ENCODE measurements at places on chromosomes 2 and 18.

GRCh38 chr2:69390471-69390870 is 3.4 kb upstream of the GFPT1 start:
- no peak for DNase-seq

GRCh38 chr2:235870515-235870914 is 297.7 kb downstream of the GBX2 start:
- DNase-seq, result no peak

- no peak for DNase-seq
These were observed 8.6 kb upstream of the EMX1 start for GRCh38 chr2:72908741-72909140.

DNA sequence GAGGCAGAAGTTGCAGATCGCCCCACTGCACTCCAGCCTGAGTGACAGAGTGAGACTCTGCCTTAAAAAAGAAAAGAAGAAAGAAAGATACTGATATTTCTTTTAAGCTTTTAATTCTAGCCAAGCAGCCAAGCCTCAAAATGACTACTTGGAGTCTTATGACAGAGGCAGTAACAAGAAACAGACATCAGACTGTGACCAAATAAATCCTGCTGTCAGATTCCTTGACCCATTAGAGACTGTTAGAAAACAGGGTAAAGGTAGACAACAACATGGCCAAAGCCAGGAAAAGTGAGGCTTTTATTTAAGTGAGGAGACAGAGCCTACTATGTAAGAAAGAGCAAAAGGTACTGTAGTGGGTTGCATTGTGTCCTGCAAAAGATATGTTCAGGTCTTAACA is 83.4 kb upstream of the NARS1 start:
- no peak for DNase-seq

- no peak for DNase-seq
These were observed 341.1 kb downstream of the BCL11A start for GRCh38 chr2:60212181-60212945.

- DNase-seq, result no peak
These were observed 195.2 kb downstream of the GLI2 start for GRCh38 chr2:120930864-120931263.

DNA sequence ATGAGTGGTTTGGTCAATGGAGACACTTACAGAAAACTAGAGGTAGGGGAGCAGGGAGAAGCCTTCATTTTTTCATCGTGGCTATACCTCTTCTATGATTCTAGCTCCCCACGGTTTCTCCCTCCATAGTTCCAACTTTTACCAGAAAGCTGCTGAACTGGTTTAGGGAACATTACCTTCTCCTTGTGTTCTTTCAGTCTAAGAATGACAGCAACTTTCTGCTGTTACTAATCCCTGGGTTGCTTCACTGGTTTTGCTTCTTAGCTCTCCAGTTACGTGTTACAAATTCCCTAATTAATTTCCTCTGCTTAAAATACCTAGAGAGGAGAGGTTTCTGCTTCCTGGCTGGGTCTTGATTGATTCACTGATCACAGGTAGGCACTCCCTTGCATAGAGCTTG is 499.9 kb downstream of the SLC4A3 start:
- no peak for DNase-seq

GRCh38 chr2:238730001-238730669 is 117.8 kb upstream of the TWIST2 start:
- DNase-seq, result no peak

GRCh38 chr18:1124495-1124894 is 219.8 kb downstream of the ADCYAP1 start:
- DNase-seq, result no peak

DNA sequence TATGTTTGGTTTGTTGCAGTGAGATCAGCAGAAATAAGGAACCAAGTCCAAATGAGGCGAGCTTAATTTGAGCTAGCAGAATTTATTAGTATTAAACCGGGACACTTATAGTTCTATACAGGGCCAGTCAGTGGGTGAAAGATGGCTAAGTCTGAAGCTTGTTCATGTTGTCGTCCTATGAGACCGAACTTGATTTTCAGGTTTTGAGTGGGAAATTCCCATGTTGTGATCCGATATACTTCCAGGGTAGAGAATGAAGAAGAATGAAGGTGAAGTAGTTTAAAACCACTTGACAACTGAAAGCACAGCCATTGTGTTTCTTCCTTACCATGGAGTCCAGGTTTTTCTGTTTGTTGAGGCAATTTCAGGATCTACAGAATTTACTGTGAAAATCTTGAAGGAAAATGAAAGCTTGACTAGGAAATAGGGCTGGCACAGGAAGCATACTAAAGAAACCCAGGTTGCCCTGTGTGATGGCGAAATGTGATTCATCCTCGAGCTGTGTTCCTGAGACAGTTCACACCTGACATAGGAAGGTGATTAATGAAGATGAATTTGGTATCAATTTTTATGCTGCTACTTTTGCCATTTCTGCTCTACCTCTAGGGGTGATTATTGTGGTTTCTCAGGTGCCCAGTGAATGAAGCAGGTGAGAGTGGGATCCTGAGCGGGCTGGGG is 37.6 kb upstream of the MGAT5 start:
- peak; percentile 18 for DNase-seq

GRCh38 chr2:234204480-234204879 is 154.0 kb downstream of the SPP2 start:
- no peak for DNase-seq

DNA sequence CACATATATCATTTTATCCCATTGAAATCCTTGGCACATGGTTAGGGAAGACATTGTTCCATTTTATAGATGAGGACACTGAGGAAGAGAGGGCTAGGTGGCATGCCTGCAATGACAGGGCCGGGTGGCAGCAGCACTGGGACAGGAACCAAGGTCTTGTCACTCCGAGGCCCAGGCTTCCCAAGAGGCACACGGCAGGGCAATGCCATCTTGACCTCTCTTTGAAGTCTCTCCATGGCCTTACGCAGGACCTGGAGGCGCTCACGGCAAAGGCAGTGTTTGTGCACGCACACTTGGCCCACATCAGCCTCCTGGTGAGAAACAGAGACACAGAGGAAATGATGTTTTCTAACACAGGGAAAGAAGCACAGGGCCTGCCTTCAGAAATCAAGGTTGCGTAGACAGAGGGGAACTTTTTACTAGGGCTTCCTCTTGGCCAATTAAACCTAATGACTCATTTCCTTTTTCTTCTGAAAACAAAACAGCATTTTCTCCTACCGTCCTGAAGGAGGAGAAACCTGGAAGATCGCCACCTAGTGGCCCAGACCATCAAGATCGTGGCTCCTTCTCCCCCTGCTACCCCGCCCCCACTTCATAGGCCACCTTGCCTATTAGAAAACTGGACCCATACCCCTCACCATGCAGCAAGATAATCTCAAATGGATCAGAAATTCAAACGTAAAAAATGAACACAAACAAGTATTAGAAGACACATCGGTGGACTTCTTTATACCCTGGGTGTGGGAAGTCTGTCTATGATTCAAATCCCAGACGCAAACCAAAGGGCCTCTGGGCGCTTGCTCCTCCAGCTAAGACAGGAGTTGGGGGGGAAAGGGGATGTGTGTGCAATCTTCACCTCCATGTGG is 74.6 kb upstream of the SP3 start:
- DNase-seq, result peak; percentile 98

GRCh38 chr2:128178650-128179460 is 87.9 kb downstream of the UGGT1 start:
- peak; percentile 9 for DNase-seq

DNA sequence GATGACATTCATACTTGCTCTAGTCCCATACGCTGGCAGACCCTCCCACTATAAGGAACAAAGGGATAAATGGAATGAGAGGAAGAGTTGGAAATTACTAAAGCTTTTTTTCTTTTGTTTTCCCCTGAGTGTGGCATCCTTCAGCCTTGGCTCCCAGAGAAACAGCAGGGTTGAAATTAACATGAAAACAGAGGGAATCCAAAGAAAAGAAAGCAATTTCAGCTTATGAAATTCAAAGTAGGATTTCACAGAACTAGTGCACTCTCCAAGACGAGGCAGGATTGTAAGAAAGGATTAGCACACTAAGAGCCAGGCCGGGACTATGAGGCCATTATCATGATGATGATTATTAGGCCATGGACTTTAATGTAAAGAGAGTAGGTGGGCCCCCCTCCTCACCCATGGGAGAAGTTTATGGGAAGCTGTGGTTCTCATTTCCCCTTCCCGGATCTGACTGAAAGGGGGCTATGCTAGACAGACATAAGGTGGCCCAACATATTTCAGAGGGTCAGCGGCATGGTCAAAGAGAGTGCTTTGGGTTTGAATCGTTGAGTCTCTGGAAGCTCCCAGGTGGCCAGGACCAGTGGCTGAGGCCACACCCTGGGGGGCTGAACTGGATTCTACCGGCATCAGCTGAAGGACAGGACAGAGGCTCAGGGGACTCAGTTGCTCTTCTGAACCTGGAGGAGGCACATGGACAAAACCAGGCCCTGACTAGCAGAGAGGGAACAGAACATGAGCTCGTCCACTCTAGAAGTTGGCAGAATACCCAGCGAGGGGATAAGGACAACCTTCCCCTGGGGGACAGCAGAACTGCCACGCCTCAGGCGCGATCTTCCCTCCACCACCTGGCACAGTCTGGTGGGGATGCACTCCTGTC is 100.1 kb upstream of the ARL4C start:
- DNase-seq, result no peak

DNA sequence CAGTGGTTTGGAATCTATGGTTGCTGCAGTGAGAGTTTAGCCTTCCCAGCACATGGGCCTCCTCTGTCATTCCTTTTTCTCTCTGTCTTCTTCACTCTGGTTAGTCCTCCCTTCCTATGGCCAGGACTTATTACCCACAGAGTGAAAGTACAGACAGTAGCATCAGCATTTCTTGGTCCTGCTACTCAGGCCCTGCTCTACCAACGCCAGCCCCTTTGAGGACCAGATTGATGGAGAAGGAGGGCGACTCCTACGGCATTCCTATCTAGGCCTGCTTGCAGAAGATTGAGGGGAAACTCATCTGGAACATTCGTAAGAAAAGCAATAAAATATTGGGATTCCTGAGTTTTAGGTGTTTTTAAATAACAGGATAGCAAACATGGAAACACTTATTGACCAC is 43.5 kb downstream of the BMP10 start:
- no peak for DNase-seq

- no peak for DNase-seq
These were observed 184.7 kb downstream of the GFPT1 start for GRCh38 chr2:69202327-69202726.

DNA sequence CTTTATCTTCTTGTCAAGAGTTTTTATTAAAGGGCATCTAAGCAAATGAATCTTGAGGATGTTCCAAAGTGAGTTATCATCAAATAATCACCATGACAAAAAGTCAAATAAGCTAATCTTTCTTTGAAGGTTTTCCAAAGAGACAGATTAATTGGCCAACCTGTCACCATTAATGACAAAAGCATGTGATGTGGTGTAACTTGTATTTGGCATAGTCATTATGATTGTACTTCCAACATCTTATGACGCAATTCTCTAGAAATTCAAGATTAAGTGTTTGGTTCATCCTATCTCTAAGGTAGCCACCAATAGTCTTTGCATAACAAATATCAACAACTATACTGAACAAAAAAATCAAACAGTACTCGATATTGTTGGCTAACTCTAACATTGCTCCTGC is 28.6 kb downstream of the RBMS1 start:
- DNase-seq, result no peak

DNA sequence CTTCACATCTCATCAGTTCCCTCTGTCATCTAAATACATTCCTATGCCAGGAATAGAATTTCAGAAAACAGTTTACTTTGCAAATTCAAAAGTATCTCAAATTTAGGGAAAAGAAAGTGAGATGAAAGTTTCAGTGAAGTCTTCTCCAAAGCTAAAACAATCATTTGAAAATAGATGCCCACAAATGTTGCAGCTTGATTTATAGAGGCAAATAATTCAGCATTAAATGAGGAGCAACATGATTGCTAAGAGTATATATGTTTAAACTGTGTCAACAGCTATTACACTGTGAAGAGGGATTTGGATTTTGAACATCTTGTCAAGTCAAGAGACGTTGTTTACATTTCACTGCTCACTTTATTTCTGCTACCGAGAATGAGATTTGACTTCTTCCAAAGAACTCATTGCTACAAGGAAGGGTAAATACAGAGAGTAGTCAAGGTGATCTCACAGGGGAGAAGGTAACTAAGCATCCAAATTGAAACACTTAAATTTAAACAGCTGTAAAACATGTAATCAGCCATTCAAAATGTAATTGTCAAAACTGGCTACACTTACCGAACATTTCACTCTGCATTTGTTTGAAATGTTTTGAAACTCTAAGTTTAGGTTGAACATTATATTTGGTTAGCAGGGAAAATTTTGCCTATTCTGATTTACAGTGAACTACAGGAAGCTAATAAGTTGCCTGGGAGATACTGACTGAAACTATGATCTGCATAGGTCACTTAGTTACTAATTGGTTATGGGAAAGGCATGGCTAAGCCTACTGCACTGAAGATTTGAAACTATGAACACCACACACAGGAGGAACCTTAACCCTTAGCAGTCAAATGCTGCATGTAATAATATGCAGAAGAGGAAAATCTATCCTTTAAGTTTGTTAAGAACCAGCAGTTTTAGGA is 33.2 kb upstream of the GALNT3 start:
- peak; percentile 30 for DNase-seq

DNA sequence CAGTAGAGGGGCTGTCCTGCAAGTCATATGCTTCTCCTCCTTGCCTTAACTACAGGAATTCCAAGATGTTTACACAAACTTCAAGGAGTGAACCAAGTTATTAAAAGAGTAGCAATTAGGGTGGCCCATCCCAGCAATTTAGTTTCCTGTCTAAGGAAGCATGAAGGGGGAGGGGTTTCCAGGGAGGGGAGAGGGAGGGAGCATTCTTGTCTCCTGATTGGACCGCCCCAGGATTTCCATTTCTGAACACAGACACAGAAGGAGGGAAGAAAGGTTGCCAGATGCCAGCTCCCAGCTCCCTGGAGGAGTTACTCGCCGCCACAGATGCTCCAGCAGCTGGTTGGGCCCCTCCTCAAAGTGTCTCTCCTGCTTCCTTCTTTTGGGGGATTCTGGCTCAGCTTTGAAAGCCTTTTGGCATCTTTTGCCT is 107.6 kb downstream of the TRIB2 start:
- DNase-seq, result no peak

DNA sequence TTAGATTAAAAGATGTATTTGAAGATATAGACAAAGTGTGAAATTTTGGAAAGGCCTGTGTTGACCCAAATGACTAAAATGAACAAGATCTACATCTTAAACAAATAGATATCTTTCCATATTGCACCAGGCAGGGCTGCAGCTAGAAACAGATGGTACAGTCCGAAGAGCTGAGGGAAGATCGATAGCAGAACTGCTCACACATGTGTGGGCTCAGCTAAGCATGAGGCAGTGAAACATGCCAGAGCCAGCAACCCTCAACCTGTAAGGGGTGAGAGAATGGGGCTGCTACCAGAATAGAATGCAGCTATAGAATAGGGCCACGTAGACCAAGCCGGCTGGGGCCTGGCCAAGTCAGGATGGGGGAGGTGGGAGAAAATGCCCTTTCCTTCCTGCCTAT is 87.8 kb downstream of the SLC5A7 start:
- DNase-seq, result no peak

GRCh38 chr2:151777487-151777886 is 43.2 kb upstream of the NEB start:
- DNase-seq, result peak; percentile 2

- DNase-seq, result no peak
These were observed 64.1 kb downstream of the POLE4 start for GRCh38 chr2:75022516-75022915.
